ENCODE measurements at places on chromosomes 1 and 21. TPM values are rescaled to one million over a fixed set of nuclear protein-coding genes. Genes with fewer than 3 reads are reported as not detected.

The VAV3 gene
- total RNA-seq = 2.3 TPM

The APOBEC4 gene
- total RNA-seq = not detected

The VHLL gene
- total RNA-seq = not detected

The CNN3 gene
- total RNA-seq = 10.0 TPM

DNA sequence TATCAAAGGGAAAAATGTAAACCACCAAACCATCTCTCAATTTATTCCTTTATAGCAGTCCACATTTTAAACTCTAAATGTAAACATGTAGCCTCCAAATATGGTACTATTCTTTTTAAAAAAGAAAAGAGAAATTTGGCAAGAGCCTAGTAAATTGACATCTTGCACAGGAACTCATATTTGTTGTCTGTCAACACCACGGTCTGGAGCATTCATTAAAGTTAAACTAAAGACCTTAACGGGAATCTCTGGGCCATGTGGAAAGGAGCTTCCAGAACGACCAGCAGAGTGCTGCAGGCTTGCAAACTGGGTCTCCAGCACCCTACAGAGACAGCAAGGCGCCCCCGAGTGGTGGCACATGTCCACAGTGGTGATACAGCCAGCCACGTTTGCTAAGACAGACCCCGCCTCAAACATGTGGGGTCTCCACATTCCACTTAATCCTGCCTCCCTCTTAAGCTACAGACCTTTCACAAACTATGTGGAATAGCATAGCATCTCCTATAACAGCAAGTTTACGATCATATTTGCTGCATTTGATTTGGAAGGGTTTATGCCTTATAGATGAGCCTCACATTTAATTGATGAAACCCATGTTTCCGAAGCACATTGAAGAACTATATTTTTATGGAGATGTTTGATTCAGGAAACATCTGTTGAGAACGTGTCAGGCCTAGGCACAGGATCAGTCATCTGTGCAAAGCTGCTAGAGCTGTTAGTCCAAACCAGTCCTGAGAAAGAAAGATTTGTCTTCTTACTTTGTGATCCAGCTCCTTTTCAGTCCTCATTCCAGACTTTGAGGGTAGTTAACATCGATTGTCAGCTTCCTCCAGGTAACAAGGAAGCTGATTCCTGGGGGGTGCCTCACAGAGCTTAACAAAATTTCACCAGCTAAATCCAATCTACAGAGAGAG lies 96.4 kb upstream of the BACE2 start:
- peaks cover 9% of the 10 kb centered on the region for H3K4me1 ChIP-seq
- peak; percentile 8 for DNase-seq

- no peaks in the 10 kb centered on the region for H3K27me3 ChIP-seq
- peaks cover 7% of the 10 kb centered on the region for H3K4me1 ChIP-seq
- no peak for DNase-seq
- H3K4me3 ChIP-seq = no peak overlapping the region
- no peaks in the 10 kb centered on the region for H3K36me3 ChIP-seq
Observed at GRCh38 chr1:154703170-154703569, 95.2 kb upstream of the ADAR start.

DNA sequence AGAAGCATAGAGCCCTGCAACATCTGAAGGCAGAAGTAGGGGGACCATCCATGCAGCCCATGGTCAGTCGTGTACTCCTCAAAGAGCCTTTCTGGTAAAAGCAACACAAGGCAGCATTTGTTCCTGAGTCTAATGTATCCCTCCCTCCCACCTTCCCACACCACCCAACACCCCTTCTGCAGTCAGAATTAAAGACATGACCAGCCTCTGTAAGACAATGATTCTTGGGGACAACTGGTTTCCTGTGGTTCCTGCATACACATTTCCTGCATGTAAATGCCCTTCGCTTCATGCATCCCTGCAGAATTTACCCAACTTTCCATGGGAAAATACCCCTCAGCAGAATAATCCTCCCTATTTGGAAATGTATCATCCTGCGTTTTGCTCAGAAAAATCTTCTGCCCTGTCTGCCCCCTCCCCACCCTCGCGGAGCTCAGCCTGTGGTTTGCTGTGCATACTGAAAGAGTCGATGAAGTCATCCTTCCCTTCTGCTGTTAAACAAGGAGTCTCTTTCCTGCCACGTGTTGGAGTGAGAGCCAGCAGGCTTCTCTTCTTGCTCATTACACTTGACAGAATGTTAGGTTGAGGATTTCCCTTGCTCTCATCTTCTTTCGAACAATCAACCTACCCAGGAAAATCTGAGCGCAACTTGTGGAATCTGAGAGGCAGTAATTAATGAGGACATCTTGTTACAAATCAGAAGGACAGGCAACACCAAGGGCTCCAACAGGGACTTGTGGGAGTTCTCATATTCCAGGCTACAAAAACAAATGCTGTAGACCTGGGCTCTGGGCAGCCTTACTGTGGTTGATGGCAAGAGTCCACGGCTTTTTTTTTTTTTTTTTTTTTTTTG lies 4.7 kb downstream of the TNN start:
- DNase-seq = peak; percentile 76
- no peak overlapping the region for H3K27ac ChIP-seq
- peaks cover 10% of the 10 kb centered on the region for H3K27me3 ChIP-seq

GRCh38 chr21:44995343-44995941 lies 55.6 kb downstream of the SLX9 start:
- no peak overlapping the region for H3K27ac ChIP-seq
- no peak overlapping the region for H3K4me3 ChIP-seq
- H3K4me1 ChIP-seq = no peaks in the 10 kb centered on the region
- no peaks in the 10 kb centered on the region for H3K27me3 ChIP-seq

DNA sequence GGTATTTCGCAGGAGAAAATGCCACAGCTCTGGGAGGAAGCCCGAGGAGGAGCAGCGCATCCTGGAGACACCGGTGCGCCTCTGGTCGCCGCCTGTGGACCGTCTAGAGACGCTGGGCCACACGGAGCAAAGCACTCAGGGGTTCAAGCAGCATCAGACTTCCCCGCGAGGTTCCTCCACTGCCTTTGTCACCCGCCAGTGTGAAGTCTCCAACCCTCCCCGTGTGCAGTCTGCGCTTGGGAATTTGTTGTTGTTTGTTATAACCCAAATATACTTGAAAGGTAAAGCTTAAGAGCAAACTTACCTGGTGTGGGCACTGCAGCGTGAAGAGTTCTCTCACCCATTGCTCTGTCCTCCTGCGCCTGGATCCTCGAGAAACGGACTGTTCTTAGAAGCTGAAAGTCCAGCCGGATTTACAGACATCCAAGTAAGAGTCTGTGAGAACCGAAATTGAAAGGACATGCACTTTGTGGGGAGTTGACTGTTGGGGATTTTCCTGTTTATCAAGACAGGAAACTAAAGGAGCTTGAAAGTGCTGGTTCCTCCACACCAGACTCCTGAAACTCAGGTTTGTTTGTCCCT lies at the start of gene GBP4:
GBP4 (minus strand) TSS at position 452 of the 582 bp plus-strand sequence; CDS start at position 344, 108 bp downstream.
- H3K27ac ChIP-seq = peak within 1 kb of the TSS; percentile 98
- H3K4me1 ChIP-seq = peaks cover 84% of the 10 kb centered on the region
- H3K27me3 ChIP-seq = no peaks in the 10 kb centered on the region
- H3K4me3 ChIP-seq = peak within 1 kb of the TSS; percentile 92
- peaks cover 16% of the 10 kb centered on the region for H3K36me3 ChIP-seq

- peaks cover 17% of the 10 kb centered on the region for H3K27me3 ChIP-seq
- no peak overlapping the region for H3K4me3 ChIP-seq
- no peak overlapping the region for H3K27ac ChIP-seq
- DNase-seq = no peak
- H3K36me3 ChIP-seq = no peaks in the 10 kb centered on the region
Observed at GRCh38 chr1:232305050-232305449, 324.9 kb downstream of the SIPA1L2 start.

DNA sequence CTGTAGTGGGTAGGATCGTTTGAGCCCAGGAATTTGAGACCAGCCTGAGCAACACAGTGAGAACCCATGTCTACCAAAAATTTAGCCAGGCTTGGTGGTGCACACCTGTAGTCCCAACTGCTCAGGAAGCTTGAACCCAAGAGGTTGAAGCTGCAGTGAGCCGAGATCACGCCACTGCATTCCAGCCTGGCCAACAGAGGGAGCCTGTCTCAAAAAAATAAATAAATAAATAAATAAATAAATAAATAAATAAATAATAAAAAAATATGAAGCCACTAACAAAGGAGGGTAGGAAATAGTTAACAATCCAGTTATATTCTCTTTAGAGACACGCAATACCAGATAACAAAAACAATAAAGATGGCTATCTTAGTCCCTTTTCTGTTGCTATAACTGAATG lies 11.9 kb upstream of the CBR3 start:
- H3K4me3 ChIP-seq = no peak overlapping the region
- DNase-seq = no peak
- H3K27ac ChIP-seq = no peak overlapping the region
- no peaks in the 10 kb centered on the region for H3K36me3 ChIP-seq

Data from activated naive CD4-positive, alpha-beta T cell treated with anti-CD3 and anti-CD28 coated beads for 36 hours (primary cell).